ENCODE measurements at places on chromosomes 6 and 20.

- no peak for DNase-seq
These were observed 24.6 kb upstream of the TRPC4AP start for GRCh38 chr20:35117196-35117595.

DNA sequence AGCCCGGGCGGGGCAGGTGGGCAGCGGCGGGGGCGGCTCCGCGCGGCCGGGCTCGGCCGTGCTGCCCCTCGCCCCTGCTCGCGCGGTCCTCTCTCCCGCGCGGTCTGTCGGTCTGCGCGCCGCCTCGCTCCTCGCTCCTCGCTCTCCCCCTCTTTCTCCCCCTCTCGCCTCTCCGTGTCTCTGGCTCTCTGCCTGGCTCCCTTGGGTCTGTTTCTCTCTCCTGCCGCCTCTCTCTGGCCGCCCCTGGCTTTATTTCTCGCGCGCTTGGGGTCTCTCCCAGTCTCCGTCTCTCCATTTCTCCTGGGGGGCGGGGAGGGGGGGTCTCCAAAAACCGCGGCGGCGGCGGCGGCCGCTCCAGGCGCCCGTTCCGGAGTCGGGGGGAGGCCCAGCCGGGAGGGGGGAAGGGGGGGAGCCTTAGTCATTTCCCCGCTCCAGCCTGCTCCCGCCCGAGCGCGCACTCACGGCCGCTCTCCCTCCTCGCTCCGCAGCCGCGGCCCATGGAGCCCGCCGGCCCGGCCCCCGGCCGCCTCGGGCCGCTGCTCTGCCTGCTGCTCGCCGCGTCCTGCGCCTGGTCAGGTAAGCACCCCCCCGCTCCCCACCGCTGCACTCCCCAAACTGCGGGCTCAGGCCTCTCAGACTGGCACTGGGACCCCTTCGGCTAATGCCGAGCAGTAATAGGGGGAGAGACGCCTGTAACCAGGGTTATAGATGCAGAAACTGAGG, at the start of gene SIRPA:
Gene SIRPA (plus strand): TSS at position 457 of the 723 bp plus-strand sequence. CDS start 41 bp downstream, at position 498.
- DNase-seq, result peak; percentile 73

DNA sequence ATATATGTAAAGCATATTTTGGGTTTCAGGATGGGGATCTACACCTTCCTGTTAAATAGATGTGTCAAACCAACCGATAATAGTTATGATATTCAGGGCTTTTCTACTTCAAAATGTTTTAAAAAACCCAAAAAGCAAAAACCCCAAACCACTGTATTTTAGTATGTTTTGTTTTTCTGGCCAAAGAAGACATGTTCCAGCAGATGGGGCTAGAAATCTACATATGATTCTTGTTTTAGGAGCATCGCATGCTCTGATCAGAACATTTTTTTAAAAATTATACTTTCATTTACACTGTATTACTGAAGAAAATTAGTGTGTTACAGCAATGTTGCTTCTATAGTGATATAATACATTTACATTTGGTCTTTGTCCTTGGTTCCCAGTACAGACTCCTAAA, 11.0 kb downstream of the RMND1 start:
- DNase-seq, result no peak

DNA sequence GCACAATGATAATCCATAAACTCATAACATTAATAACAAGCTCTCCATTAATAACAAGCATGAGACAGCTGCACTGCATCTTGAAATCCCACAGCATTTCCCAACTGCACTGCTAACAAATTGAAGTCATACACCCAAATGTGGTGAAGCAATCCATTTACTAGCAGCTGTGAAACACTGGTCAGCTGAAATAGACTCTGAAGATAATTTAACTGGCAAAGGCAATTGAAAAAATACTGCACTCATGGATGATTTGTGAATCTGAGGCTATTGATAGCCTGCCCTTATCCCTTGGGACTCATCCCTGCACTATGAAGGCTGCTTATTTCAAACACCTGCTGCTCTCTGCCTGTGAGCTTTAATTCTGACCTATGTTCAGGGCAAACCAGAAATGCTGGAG, 49.1 kb upstream of the PLCB1 start:
- DNase-seq, result peak; percentile 88

DNA sequence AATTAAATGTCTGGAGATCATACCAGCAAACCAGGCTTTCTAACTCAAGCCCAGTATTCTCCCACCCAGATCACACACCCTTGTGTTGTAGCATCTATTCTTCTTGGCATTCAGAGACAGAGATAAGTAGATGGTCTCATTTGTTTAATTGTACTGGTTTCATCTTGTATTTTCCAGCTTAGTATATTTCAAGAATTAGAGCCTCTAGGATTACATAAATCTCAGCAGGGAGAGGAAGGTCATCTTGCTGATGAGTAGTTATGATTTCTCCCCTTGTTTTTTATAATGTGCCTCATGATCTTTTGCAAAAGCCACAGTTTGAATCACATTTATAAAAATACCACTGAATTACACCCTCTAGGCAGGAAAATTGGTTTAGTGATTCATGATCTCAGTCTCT, 106.6 kb upstream of the NRSN1 start:
- DNase-seq, result no peak

DNA sequence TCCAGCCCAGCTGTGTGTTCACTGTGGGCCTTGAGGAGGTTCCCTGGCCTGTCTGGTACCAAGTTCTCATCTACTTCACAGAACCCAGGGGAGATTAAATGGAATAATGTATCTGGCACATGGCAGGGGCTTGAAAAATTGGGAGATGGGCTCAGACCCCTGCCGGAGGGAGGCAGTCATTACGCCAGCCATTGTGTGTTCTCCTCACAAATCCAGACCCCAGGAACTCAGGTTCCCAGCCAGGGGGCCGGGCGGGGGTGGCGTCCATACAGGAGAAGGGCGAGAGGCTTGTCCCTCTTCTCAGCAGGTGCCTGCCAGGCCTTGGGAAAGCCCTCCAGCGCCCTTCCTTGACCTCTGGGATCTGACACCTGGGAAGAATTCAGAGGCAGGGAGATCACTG, 8.1 kb downstream of the NOL4L start:
- DNase-seq, result no peak

GRCh38 chr6:164749221-164750064, 560.0 kb downstream of the C6orf118 start:
- DNase-seq, result no peak

- DNase-seq, result no peak
These were observed 20.8 kb downstream of the UCKL1 start for GRCh38 chr20:63935447-63935846.

DNA sequence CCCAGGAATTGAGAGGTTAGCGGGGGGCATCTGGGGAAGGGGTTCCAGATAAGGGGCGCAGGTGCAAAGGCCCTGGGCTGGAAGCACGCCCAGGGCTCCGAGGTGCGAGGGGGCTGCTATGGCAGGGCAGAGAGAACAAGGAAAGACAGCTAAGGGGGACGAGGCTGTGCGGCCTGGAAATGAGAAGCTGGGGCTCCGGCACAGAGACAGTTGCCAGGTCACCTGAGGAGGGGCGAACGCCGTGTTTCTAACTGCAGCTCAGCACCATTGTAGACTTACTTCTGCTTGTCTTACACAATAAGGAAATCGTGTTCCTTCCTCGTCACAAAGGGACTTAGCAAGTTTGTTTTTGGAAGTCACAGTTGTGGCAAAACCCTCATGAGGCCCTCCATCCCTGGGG, 68.9 kb upstream of the TBXT start:
- DNase-seq, result no peak

- DNase-seq, result no peak
These were observed 216.9 kb upstream of the SMLR1 start for GRCh38 chr6:130610303-130610702.

GRCh38 chr6:56143796-56144195, 103.6 kb downstream of the COL21A1 start:
- no peak for DNase-seq

GRCh38 chr6:105492706-105493673, 90.1 kb upstream of the PREP start:
- DNase-seq, result no peak

GRCh38 chr6:98831959-98832283, 2.5 kb upstream of the POU3F2 start:
- no peak for DNase-seq

- DNase-seq, result peak; percentile 29
These were observed 119.7 kb downstream of the SH3BGRL2 start for GRCh38 chr6:79750806-79751205.

- no peak for DNase-seq
These were observed 109.8 kb downstream of the EYA4 start for GRCh38 chr6:133350928-133351327.

GRCh38 chr20:64143018-64143801, 21.0 kb upstream of the MYT1 start:
- DNase-seq, result no peak

GRCh38 chr20:44711237-44711636, 3.9 kb upstream of the CCN5 start:
- DNase-seq, result no peak

GRCh38 chr6:149990212-149990660, 26.5 kb downstream of the ULBP1 start:
- DNase-seq, result no peak

DNA sequence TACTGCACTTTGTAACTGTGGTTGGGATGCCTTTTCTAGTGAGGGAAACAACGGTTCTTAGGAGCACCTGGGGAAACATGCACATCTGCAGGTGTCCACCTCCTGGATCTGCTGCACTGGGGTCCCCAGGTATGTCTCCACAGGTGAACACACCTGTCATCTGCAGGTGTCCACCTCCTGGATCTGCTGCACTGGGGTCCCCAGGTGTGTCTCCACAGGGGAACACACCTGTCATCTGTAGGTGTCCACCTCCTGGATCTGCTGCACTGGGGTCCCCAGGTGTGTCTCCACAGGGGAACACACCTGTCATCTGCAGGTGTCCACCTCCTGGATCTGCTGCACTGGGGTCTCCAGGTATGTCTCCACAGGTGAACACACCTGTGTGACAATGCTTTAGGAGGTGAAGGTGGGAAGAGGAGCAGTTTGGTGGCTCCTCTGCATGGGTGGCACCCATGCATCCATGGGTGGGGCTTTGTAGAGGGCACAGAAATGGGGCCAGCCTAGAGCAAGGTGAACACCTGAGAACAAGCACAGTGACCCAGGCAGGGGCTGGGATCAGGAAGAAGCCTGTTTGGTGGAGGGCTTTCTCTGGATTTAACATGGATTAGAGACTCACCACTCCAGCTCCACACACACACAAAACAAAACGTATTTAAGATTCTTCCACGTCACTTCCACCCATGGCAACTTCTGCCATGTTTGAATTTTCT, 206.0 kb upstream of the CDH4 start:
- no peak for DNase-seq

DNA sequence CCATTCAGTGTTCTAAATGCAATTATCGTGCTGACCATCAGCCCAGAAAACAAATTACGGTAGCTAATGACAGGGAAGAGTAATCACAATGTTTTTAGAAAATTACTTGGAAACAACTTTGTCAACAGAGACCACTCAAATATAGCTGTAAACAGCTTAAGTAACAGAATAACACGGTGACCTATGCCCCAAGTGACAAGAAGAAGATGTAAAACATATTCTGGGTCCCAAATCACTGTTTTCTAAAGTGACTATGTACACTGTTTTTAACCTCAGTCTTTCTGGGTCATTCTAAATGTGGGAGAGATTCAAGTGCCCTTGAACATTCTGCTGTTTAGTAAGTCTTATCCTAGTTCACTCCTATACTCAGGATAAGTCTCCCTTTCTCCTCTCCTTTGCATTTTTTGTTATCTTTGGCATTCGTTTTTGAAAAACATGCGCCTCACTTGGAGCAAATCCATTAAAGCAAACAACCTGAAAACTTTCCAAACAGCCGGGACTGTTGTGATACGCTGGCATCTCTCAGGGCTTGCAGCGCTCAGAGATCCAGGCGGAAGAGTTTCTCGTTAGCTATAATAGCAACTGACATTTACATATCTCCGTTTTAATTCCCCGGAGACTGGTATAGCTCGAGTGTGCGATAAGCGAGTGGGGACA, 114.5 kb upstream of the SOX4 start:
- DNase-seq, result no peak

DNA sequence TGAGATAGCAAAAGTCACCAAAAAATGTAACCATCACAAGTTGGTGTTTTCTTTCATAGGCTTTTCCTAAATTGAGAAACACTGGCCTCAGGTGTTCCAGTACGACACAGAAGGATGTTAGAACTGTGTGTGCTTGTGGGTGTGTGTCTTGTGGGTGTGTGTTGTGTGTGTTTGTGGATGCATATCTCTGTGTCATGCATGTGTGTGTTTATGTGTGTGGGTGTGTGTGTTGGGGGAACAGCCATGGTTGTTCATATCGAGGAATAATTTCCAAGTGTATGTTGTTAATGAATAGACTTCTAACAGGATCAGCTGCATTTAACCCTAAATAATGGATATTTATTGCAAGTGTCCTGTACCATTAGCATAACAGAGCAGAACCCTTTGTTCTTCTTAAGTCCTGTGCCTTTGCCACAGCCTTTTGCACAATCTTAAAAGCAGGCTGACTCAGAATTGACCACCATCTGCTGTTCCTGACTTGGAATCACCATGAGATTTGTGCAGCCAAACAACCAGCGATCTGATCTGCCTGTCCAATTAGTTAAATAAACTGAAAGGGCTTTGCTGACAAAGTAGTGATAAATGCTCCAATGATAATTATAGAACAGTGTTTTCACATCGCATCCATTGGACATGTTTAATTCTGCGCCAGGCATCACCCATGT, 7.6 kb downstream of the CD93 start:
- no peak for DNase-seq

DNA sequence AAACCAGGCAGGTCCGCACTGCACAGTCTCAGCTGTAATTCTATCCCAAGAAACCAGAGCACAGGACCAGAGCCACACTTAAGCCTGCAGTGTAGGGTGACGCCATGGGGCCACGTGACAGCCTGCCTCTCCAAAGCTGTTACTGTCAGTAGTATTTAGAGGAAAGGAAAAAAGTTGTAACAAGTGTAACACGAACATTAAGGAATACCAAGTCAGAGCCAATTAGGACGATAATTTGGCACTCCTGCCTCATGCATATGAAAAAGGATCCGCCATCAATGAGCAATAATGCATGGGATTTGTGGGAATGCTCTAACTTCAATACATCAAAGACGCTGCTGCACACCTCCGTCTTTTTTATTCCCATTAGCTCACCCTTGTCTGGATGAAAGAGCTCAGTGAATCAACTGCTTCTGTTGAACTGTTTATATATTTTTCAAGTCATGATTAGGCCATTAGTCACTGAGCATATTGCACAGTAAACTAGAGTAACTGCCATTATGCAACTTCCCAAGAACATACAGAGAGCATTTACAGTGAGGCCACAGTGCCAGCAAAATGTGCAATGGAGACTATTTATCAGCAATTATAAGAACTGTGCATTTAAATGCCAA, 79.9 kb downstream of the ATXN1 start:
- no peak for DNase-seq

Data from NCI-H2171 treated with DMSO at 0.1 percent for 48 hours (cell line).